ENCODE measurements at places on chromosomes 7 and 10.

DNA sequence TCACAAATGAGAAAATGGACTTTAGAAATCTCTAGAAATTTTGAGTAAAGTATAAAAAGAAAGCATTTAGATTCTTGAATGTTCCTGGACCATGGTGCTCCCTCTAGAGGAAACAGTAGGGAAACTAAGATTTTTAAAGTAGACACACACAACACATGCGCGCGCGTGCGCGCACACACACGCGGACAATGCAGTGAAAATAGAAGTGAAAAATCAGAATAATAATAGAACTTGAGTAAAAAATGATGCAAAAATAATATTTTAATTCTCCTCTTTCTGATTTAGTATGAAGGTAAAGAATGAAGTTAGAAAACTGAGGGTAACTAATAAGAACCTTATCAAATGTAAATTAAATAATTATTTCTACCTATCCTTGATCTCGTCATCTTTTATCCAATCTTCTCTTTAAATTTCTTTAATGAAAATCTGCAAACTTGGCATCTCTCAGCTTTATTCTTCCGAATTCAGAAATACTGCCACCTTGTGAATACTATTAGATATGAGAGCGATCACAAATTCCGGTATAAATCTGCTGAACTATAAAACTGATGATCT, 117.0 kb upstream of the AMPH start:
- no peak overlapping the region for H3K4me3 ChIP-seq
- H3K4me1 ChIP-seq, result no peaks in the 10 kb centered on the region
- no peak for DNase-seq
- no peak overlapping the region for H3K27ac ChIP-seq
- H3K27me3 ChIP-seq, result no peaks in the 10 kb centered on the region
- H3K36me3 ChIP-seq, result no peaks in the 10 kb centered on the region

- no peak overlapping the region for H3K4me3 ChIP-seq
- H3K36me3 ChIP-seq, result no peaks in the 10 kb centered on the region
- DNase-seq, result no peak
- no peak overlapping the region for H3K27ac ChIP-seq
- H3K27me3 ChIP-seq, result no peaks in the 10 kb centered on the region
Measured at GRCh38 chr7:52547308-52547910, 488.0 kb upstream of the POM121L12 start.

GRCh38 chr7:102306916-102307677, 20.4 kb downstream of the SH2B2 start:
- DNase-seq, result peak; percentile 96
- H3K27ac ChIP-seq, result peak overlapping the region; percentile 97
- peak overlapping the region; percentile 60 for H3K4me3 ChIP-seq
- H3K27me3 ChIP-seq, result no peaks in the 10 kb centered on the region

DNA sequence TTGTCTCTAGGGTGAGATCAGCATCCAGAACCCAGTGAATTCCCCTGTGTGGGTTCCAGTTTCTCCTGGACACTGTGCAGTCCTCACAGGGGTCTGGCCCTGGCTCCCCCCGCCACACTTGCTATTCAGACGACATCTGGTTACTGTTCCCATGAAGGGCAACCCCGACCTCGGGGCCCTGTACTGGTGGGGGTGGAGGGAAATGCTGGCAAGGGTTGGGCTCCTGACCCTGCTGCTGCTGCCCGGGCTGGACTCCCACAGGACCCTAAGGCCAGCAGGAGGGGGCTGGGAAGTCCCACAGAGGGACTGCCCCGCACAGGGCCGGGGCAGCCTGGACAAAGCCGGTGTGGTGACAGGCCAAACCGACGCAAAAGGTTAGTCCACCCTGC, 768 bp upstream of the CPA1 start:
- H3K27me3 ChIP-seq, result no peaks in the 10 kb centered on the region
- H3K4me1 ChIP-seq, result no peaks in the 10 kb centered on the region
- DNase-seq, result no peak
- H3K4me3 ChIP-seq, result no peak overlapping the region
- no peaks in the 10 kb centered on the region for H3K36me3 ChIP-seq

- no peak overlapping the region for H3K27ac ChIP-seq
- no peak overlapping the region for H3K4me3 ChIP-seq
- no peaks in the 10 kb centered on the region for H3K27me3 ChIP-seq
- no peaks in the 10 kb centered on the region for H3K4me1 ChIP-seq
- no peak for DNase-seq
Measured at GRCh38 chr7:158345731-158346130, 241.9 kb downstream of the PTPRN2 start.

DNA sequence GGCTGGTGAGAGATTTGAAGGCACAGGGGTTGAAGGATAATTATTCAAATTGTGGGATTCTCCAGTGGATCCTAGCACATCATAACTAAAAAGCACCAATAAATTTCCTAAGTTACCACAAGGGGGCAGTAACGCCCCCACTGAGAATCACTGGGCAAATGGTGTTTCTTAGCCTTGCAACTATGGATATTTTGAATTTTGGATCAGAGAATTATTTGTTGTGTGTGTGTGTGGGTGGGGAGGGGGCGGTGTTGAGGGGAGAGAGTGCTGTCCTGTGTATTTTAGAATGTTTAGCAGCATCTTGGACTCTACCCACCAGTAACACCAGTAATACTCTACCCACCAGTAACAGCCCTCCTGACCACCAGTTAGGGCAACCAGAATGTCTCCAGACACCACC, 63.3 kb upstream of the PRKG1 start:
- H3K27ac ChIP-seq, result no peak overlapping the region
- H3K4me1 ChIP-seq, result no peaks in the 10 kb centered on the region
- peak; percentile 8 for DNase-seq
- H3K27me3 ChIP-seq, result no peaks in the 10 kb centered on the region
- no peak overlapping the region for H3K4me3 ChIP-seq

- H3K27me3 ChIP-seq, result no peaks in the 10 kb centered on the region
- H3K27ac ChIP-seq, result no peak overlapping the region
- no peak overlapping the region for H3K4me3 ChIP-seq
- no peak for DNase-seq
- H3K4me1 ChIP-seq, result no peaks in the 10 kb centered on the region
- H3K36me3 ChIP-seq, result no peaks in the 10 kb centered on the region
Measured at GRCh38 chr7:92973293-92973731, 136.9 kb upstream of the CDK6 start.

DNA sequence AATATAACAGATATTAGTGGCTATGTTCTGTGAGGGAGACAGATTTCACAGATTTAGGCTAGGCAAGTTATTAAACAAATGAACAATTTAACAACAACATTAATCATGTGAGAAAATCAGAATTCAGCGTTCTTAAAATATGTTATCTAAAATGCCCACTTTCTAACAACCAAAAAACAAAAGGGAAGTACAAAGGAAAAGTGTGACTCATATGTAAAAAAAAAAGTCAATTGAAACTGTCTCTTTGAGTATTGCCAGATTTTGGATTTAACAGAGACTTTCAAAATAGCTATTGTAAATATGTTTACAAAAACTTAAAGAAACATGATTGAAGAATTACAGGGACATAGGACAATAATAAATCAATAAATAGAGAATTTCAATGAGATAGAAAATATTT, 34.8 kb upstream of the ARHGAP22 start:
- no peaks in the 10 kb centered on the region for H3K36me3 ChIP-seq
- H3K4me3 ChIP-seq, result peak overlapping the region; percentile 10
- H3K4me1 ChIP-seq, result peaks cover 19% of the 10 kb centered on the region
- peak overlapping the region; percentile 53 for H3K27ac ChIP-seq
- no peak for DNase-seq

DNA sequence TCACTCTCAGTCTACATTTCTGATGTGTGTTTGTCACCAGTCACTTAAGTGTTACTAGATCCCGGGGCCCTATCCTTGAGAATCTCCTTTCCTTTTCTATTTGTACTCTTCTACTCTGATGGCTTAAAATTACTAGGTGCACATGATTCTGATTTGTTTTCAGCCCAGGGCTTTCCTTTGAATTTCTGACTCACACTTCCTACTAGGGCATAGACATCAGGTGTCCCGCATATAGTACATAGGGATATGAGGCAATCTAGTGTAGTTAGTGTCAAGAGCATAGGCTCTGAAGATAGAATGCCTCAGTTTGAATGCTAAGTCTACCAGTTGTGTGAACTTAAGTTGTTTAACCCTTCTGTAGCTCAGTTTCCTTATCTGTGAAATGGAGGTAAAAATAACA, 49.4 kb upstream of the LRRN3 start:
- no peak overlapping the region for H3K27ac ChIP-seq
- no peaks in the 10 kb centered on the region for H3K4me1 ChIP-seq
- no peaks in the 10 kb centered on the region for H3K27me3 ChIP-seq
- no peak overlapping the region for H3K4me3 ChIP-seq
- no peaks in the 10 kb centered on the region for H3K36me3 ChIP-seq
- no peak for DNase-seq

DNA sequence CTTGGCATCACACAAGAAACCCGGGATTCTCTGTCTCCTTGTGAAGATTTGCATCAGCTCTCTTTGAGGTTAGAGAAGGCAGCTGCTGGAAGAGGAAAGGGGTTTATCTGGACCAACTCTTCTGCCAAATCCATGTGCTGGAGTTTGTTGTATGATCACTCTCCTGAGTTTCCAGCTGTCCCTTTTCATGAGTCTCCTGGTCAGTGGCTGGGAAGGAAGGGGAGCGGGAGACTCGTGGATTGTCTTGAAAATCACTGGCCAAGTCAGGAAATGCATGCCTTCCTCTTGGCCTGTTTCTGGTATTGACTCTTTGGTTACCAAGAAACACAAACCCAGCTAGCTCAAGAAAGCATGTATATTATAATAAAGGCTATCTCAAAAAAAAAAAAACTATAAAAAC, 38.8 kb downstream of the TACR2 start:
- peaks cover 3% of the 10 kb centered on the region for H3K4me1 ChIP-seq
- DNase-seq, result no peak
- no peaks in the 10 kb centered on the region for H3K27me3 ChIP-seq
- no peak overlapping the region for H3K4me3 ChIP-seq

GRCh38 chr10:124152139-124153022, 59.0 kb upstream of the CHST15 start:
- no peak for DNase-seq
- H3K27ac ChIP-seq, result no peak overlapping the region
- H3K36me3 ChIP-seq, result no peaks in the 10 kb centered on the region
- H3K4me3 ChIP-seq, result no peak overlapping the region

- H3K4me3 ChIP-seq, result no peak overlapping the region
- peaks cover 22% of the 10 kb centered on the region for H3K36me3 ChIP-seq
- H3K27ac ChIP-seq, result peak overlapping the region; percentile 8
- peak; percentile 62 for DNase-seq
Measured at GRCh38 chr7:130897515-130898419, 163.8 kb upstream of the KLF14 start.

DNA sequence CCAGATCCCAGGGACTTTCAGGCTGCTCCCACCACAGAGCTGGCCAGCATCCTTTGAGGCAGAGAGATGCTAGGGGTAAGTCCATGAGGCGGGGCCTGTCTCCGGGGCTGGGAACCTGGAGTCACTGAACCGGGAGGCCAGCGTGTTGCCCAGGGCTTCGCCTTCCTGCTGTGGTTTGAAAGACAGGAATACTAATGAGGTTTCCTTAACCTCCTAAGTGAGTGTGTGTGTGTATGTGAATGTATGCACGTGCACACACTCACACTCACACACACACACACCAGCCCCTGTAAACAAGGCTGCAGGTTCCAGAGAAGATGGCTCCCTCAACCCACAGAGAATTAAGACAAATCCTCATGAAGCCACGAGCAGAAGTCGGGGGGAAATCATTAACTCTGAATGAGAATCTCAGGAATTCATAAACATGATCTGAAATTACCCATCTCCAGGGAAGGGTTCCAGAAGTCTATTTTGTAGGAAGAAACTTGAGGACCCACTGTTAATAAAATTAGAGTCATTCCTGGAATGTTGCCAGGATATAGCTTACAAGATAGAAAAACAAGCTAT, 20.3 kb upstream of the PFKP start:
- H3K4me1 ChIP-seq, result no peaks in the 10 kb centered on the region
- no peaks in the 10 kb centered on the region for H3K27me3 ChIP-seq
- no peak overlapping the region for H3K4me3 ChIP-seq
- H3K36me3 ChIP-seq, result no peaks in the 10 kb centered on the region

GRCh38 chr7:50860174-50860573, 77.5 kb upstream of the GRB10 start:
- H3K4me3 ChIP-seq, result no peak overlapping the region
- no peak overlapping the region for H3K27ac ChIP-seq
- H3K36me3 ChIP-seq, result no peaks in the 10 kb centered on the region
- peaks cover 2% of the 10 kb centered on the region for H3K27me3 ChIP-seq
- H3K4me1 ChIP-seq, result no peaks in the 10 kb centered on the region
- DNase-seq, result no peak

- no peak overlapping the region for H3K27ac ChIP-seq
- DNase-seq, result no peak
- no peaks in the 10 kb centered on the region for H3K36me3 ChIP-seq
- H3K4me3 ChIP-seq, result no peak overlapping the region
- H3K27me3 ChIP-seq, result no peaks in the 10 kb centered on the region
- no peaks in the 10 kb centered on the region for H3K4me1 ChIP-seq
Measured at GRCh38 chr7:97224316-97224715, 106.8 kb downstream of the SDHAF3 start.

DNA sequence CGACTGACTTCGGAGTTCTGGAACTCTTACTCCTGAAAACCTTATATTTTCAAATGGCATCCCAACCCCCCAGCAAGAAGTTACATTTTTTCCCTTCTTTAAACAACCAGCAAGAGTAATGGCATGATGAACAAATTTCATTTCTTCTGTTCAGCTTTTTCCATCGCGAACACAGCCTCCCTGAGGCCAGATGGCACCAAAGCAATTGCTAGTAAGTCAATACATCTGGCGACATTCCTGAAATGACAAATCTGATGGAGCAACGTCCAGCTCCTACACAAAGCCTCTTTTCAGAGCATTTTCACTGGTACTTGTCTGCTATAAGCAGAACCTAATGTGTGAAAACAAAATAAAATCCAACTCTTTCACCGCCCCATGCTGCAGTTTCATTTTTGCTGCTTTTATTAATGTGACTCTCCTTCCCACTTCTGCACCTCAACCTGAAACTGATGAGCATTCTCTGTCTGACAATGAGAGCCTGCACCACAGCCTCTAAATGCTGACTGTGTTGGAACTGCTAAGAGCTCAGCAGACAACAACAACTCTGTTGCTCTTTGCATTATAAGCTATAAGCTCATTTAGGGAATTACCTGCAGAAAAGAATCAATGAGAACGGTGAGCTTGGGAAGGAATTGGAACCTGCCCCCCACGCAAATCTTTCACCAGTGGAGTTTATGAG, 229.8 kb downstream of the FGFR2 start:
- no peaks in the 10 kb centered on the region for H3K4me1 ChIP-seq
- H3K36me3 ChIP-seq, result no peaks in the 10 kb centered on the region
- no peak for DNase-seq
